Smooth muscle cell of trachea (primary cell): ENCODE measurements at places on chromosomes 13 and 19. TPM values are rescaled to one million over a fixed set of nuclear protein-coding genes. Genes with fewer than 3 reads are reported as not detected.

Gene LRRC25
- 0.15 and 0.50 TPM in 2 replicates for total RNA-seq

Gene CD70
- total RNA-seq, result not detected in 2 replicates

Gene CEACAM7
- not detected in 2 replicates for total RNA-seq

Gene GRK1
- total RNA-seq, result 0.15 TPM in 1 of 2 replicates, not detected in the other

Gene PSG3
- total RNA-seq, result not detected in 2 replicates

Gene CEACAM20
- not detected in 2 replicates for total RNA-seq

Gene IRGC
- under 0.01 TPM in 1 of 2 replicates, not detected in the other for total RNA-seq

Gene ZNF844
- 11.6 and 12.1 TPM in 2 replicates for total RNA-seq
